Foreskin fibroblast (primary cell): ENCODE measurements at places on chromosomes 12 and 14.

- DNase-seq = no peak
These were observed 3.8 kb downstream of the ETV6 start for GRCh38 chr12:11653215-11653753.

DNA sequence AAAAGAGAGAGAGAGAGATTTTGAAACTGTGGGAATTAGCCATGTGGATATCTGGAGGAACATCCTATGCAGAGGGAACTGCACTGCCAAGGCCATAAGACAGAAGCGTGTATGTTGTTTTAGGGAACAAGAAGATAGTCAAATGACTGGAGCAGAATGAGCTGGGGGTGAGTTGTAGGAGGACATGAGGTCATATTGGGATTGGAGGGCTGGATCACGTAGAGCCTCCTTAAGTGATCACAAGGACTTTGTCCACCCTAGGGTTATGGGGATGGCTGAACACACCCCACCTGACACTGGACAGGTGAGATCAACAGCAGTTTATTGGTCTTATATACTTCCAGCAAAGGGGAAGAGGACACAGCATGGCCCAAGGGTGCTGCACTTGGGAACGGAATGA is 8.2 kb upstream of the CGRRF1 start:
- no peak for DNase-seq

DNA sequence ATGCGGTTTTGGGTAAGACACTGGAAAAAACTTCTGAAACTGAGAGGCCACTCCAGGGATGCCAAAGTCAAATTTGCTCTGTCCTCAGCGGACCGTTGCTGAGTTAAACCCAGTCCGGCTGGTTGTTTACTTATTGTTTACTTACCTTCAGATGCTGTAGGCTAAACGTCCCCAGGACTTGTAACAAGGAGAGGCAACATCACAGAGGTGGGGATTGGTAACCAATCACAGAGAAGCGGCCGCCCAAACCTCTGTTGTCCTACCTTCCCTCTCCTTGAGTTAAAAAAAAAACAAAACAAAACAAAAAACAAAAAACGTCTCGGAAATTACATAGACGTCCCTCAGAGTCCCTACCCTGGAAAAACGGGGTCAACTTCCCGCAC is 380 bp downstream of the ANO2 start:
- DNase-seq = peak; percentile 1

DNA sequence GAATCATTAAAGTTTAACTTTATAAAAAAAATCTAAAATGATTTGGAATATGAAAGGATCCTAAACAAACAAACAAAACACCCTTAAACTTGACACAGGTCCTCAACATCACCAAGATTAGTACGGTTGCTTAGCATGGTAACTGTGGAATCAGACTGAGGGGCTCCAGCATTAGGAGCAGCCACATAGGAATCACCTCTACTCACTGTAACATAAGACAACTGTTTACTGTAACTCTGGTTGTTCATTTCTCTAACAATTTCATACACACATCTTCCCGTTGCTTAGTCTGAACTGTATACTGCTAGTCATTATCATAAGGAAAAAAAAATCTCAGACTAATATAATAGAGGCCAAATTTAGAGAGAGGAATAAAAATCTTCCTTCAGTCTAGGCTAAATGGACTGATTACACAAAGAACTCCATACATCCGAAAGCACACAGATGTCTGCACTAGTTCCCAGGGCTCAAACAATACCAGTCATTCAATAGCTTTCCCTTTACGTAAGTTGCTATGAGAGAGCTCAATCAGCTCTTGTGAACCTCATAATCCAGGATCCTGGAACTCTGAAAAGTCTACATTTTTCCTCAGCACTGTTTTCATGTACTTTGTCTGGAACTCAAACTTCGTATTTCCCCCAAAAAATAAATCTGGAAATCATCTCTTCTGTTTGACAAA is 26.0 kb downstream of the LRP6 start:
- peak; percentile 21 for DNase-seq

DNA sequence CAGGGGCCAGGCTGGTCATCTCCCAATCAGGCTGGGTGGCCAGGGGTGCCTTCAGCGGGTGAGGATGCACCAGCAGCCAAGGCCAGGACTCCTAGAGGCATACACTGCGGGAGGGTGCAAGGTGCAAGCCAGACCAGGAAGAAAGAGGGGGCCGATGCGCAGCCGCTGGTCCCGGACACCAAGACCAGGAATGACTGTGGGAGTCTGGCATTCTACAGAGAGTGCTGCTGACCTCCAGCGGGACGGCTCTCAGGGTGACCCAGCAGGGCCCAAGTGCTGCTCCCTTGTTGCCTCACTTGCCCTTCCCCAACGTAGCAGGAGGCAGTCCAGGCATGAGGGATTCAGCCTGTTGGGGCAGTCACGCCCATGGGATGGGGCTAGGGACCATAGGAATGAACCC is 35.8 kb downstream of the DEGS2 start:
- no peak for DNase-seq

- no peak for DNase-seq
These were observed 300.1 kb downstream of the VRK1 start for GRCh38 chr14:97097296-97097695.

- no peak for DNase-seq
These were observed 2.5 kb downstream of the SLC7A7 start for GRCh38 chr14:22812744-22813143.

DNA sequence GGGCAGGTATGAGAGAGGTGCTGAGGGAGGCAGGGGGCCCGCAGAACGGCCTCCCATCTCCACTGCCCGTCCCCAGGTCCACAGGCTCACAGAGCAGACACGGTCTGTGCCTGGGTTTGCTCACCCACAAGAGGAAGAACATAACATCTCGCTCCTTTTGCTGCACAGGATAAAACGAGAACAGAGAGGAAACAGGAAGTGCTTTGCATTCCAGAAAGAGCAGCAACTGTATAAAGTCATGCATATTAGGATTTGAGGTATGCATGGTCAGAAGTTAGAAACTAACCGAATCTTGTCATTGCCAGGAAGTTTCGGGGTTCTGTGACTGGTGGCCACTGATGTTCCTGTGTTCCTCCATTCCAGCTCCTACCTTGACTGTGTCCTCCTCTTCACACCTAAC is 25.0 kb downstream of the NTF3 start:
- peak; percentile 58 for DNase-seq

- no peak for DNase-seq
These were observed 36.7 kb downstream of the SPATS2 start for GRCh38 chr12:49403971-49404450.

- no peak for DNase-seq
These were observed 166.0 kb downstream of the RGS6 start for GRCh38 chr14:72098210-72098609.

DNA sequence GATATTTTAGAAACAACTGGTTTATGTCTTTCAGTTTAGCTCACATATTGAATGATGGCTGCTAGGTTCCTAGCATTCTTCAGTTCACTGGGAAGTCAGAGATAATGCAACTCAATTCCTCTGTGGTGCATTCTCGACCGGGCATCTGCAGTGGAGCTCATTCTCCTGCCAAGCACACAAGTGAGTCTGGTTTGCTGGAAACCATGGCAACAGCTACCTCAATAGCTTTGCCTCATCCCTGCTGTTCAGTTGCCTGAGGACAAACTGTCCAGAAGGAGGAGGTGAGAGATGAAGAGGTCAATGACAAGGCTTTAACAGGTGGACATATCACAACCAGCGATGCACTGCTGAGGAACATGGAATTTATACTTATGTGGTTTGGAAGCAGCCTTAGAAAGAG is 816.9 kb downstream of the AACS start:
- DNase-seq = no peak

DNA sequence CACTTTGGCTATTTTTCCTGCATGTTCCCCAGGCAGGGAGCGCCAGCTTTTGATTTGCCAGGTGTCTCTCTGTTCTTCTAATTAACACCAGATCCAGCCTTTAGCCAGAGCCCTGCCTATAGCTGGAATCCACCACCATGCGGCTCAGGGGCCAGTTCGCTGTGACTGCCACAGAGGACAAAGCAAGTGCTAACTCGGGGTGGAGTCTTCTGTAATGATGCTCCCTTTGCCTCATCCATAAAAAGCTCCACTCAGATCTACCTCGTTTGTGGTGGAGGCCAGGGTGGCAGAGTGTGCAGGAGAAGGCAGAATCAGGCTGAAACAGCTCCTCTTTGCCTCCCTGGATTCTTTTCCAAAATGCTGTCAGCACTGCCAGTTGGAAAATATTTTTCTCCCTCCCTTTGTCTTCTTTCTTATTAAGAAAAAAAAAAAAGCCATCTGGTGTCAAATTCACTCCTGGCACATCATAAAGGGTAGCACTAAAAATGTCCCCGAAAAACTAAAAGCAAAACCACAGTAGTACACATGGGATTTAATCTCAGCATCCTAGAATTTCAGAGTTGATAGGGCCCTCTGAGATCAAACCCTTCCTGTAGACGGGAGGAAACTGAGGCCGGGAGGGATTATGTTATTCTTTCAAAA is 18.0 kb upstream of the CTDSP2 start:
- peak; percentile 72 for DNase-seq

DNA sequence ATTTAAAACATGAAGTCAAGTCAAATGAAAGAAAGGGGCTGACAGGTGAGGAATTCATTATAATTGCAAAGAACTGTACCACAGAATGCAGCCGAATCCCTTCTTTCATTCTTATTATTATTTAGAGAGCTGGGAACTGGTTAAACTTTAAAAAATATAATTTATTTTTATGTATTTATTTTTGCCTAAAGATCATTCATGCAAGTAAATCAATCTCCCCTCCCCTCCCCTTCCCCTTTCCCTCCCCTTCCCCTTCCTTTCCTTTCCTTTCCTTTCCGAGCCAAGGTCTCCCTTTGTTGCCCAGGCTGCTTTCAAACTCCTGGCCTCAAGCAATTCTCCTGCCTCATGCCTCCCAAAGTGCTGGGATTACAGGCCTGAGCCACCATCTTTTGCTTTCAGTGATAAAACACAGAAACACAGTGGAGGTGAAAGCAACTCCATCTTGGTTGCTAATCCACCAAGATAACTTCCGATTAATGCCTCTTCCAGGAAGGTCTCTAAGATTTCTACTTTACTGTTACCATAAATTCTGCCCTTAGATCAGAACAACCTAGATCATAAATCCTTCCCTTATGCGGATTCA is 6.0 kb upstream of the UBC start:
- DNase-seq = no peak

DNA sequence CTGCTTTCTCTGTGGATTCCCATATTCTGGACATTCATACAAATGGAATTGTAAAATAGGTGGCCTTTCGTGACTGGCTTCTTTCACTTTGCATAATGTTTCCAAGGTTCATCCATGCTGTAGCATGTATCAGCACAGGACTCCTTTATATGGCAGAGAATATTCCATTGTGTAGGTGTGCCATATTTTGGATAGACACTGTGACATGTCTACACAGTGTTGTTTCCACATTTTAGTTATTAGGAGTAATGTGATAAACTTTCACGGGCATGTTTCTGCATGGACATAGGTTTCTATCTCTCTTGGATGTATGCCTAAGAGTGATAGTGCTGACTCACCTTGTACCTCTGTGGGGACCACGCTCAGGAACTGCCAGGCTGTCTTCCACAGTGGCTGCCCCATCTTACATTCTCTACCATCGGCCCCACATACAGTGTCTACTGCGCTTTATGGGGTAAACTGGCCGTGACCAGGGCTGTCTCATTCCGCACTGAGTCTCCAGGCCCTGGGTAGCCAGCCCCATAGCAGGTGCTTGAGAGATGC is 7.1 kb upstream of the KRT84 start:
- DNase-seq = no peak

DNA sequence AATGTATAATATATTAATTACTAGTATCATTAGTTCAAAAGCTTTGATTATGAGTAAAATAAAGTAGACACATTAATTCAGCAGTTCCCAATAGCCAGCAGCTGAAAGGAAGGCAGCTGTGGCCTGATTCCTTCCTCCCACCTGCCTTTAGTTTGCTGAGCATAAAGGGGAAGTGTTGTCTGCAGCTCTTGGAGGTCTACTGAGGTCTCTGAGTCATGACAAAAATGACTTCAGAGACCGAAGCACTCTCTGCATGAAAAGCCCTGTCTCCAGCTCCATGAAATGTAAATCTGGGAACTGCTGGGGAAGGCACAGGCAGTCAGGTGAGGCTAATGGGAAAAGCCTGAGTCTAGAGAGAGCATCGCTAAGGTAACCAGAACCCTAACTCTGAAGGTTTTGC is 165.4 kb downstream of the NRXN3 start:
- DNase-seq = no peak

- DNase-seq = no peak
These were observed 8.0 kb upstream of the TXNRD1 start for GRCh38 chr12:104207416-104208205.

GRCh38 chr12:102966200-102966863 is 8.9 kb downstream of the ASCL1 start:
- DNase-seq = no peak

DNA sequence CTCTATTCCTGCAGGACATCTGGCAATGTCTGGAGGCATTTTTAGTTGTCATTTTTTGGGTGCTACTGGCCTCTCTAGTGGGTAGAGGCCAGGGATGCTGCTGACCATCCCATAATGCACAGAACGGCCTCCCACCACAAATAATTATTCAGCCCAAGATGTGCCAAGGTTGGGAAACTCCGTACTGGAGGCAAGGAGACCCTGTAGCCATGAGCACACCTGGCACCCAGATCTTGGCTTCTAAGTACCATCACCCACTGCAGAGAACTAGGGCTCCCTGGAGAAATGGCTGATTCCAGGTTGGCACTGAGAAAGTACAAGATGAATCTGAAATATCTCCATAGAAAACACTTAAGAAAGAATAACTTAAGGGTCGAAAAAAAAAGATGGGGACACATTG is 81.7 kb downstream of the RBM19 start:
- no peak for DNase-seq

GRCh38 chr12:48034835-48035805 is 30.8 kb upstream of the COL2A1 start:
- DNase-seq = no peak

GRCh38 chr12:3044141-3044630 is 33.0 kb upstream of the TSPAN9 start:
- no peak for DNase-seq

GRCh38 chr12:84594157-84594556 is 318.4 kb downstream of the SLC6A15 start:
- no peak for DNase-seq

- DNase-seq = no peak
These were observed 268.0 kb downstream of the CCDC59 start for GRCh38 chr12:82090165-82090564.

DNA sequence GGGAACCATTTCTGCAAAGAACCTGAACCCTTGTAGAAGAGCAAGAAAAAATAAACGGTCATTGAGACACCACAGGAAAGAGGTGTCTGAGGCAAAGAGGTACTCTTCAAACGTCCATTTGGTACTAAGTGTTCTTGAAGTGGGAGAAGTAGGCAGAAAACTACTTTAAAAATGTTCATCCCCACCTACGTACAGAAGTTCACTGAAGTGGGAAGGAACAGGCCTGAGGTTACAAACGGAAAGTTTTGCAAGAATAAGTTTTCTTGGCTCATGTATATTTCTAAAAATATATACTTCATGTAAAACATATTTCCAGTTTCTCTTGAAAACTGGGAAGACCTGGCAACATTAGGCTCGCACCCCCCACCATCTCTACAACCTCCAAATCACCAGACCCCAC is 61.2 kb downstream of the STXBP6 start:
- no peak for DNase-seq
